ENCODE measurements at places on chromosomes 11 and 22.

DNA sequence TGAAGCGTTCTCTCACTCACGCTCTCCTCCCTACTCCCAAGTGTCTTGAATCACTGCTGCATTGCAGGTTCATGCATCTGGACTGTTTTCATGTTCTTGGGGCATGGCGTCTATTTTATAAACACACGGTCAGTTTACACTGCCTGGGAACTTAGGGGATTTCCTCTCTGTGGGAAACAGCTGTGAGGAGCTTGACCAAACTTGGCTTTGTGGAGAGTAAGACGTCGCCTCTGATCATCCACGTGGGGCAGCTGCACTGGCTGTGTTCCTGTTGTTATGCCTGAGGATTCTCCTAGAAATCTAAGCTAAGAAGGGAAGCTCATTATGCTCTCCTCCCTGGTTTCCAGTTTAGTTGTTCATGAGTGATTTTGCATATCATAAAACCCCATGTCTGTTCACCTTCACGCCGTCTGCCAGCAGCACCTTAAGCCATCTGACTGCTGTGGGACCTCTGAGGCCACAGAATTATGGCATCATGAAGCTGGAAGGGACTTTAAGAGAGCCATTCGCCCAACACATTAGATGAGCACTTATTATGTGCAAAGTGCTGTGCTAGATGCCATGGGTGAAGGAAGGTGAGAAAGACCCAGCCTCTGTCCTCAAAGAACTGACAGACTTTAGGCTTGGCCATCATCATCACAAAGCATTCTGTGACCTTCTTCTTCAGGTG is 38.8 kb upstream of the POU2AF1 start:
- DNase-seq = no peak

- no peak for DNase-seq
These were observed 839 bp downstream of the CBY1 start for GRCh38 chr22:38657045-38657909.

- DNase-seq = no peak
These were observed 33.7 kb downstream of the RNF121 start for GRCh38 chr11:71962428-71963038.

GRCh38 chr11:66388780-66389386 is 17.3 kb upstream of the SLC29A2 start:
- no peak for DNase-seq

GRCh38 chr22:42967005-42967404 is 47.9 kb downstream of the PACSIN2 start:
- DNase-seq = no peak

DNA sequence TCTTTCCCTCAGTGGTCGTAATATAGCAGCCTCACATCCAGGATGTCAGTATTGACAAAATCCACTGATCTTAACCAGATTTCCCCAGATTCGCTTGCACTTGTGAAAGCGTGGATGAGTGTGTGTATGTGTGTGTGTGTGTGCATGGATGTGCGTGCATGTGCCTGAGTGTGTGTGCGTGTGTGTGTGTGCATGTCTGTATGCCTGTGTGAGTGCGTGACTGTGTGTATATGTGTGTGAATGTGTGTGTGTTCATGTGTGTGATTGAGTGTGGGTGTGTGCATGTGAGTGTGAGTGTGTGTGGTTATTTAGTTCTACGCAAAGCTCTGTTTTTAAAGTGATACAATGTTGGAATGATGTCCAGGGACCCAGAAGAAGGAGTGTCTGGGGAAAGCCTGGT is 723.2 kb downstream of the BRD1 start:
- no peak for DNase-seq

GRCh38 chr11:109644152-109644551 is 222.2 kb downstream of the C11orf87 start:
- DNase-seq = no peak

- no peak for DNase-seq
These were observed 681 bp upstream of the ARHGEF12 start for GRCh38 chr11:120335556-120335907.

GRCh38 chr11:133842730-133843129 is 2.6 kb downstream of the SPATA19 start:
- DNase-seq = no peak

- no peak for DNase-seq
These were observed 17.9 kb upstream of the RRAS2 start for GRCh38 chr11:14376920-14377319.

GRCh38 chr11:44008698-44009097 is 39.1 kb upstream of the ACCSL start:
- no peak for DNase-seq

DNA sequence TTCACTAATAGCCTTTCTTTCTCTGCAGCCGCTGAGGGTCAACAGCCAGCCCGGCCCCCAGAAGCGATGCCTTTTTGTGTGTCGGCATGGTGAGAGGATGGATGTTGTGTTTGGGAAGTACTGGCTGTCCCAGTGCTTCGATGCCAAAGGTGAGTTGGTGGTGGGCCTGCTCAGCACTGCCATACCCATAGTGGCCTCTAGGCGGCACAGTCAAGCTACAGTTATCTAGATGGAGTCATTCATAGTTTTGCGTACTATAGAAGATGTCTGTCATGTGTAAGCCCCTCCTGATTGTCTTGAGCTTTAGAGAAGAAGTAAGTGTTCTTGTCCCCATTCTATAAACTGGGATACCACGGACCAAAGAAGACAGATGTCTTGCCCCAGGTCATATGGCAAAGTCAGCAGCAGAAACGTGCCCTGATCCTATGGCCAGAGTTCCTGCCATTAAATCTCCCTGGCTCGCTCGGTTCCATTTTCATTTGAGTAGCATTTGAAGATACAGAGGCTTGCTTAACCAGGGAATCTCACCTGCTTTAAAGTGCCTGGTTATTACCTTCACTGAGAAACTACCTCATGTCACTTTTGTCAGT is 42.1 kb upstream of the CRTAM start:
- DNase-seq = no peak

- DNase-seq = no peak
These were observed 114.2 kb downstream of the CCDC34 start for GRCh38 chr11:27248576-27249509.

DNA sequence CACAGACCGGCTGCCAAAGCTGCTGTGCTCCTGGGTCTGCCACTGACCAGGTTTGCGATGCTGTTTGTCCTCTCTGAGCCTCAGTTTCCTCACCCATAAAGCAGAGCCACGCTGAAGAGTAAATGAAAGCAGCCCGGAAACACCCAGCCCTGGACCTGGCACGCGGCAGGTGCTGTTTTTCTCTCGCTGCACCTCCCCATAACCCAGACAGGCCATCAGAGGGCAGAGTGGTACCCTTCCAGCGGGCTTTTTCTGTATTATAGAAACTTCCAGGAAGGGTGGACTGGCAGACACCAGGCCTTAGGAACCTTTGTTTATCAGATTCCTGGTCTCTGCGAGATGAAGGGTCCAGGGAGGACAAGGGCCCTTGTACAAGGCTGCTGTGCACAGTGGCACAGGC is 17.9 kb upstream of the FGF19 start:
- no peak for DNase-seq

GRCh38 chr11:64686466-64687170 is 36.4 kb downstream of the NRXN2 start:
- no peak for DNase-seq

GRCh38 chr11:47328449-47329390 is 23.8 kb downstream of the MYBPC3 start:
- DNase-seq = no peak

GRCh38 chr22:44191036-44191454 is 10.3 kb downstream of the PARVG start:
- DNase-seq = no peak

DNA sequence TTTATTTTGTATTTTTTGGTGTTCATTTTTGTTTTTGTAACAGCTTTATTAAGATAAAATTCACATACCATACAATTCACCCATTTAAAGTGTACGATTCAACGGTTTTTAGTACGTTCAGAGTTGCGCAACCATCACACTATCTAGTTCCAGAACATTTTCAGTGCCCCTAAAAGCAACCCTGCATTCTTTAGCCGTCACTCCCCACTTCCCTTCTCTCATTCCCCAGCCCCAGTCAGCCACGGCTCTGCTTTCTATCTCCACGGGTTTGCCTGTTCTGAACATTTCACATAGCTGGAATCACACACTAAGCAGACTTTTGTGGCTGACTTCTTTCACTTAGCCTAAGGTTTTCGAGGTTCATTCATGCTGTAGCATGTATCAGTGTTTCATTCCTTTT is 9.6 kb upstream of the KCNQ1OT1 start:
- no peak for DNase-seq

GRCh38 chr11:2269601-2270321 is 627 bp downstream of the ASCL2 start:
- DNase-seq = peak; percentile 59

DNA sequence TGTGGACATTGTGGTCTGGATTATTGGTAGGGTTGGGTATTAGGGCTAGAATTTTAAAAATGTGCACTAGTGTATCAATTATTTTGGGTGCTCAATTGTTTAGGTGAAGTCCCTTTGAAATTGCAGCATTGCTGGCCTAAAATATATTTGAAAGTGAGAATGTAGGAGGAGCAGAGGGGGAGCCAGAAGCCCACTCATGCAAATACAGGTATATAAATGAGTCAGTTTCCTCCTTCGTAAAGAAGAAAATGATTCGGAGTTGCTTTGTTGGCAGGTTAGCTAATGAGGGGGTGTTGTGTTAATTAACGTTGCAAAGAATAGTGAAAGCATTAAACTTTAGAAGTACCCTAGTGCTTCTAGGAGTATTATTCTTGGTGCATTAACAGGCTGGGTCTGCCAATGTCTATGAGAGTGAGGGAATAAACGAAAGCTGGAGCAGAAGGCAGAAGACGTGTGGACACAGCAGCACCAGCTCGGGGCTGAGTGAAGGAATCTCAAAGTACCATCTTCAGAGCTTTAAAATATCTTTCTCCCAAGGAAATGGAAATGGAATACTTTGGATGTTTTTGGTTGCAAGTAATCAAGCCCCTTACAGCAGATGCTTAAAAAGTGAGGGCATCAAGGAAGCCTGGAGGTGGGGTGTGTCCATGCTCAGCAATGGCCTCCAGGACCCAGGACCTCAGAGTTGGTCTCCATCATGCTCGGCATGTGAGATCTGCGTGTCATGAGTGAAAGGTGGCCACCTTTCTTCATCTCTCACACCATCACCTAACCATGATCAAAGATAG is 522.9 kb downstream of the NTM start:
- DNase-seq = no peak

All from NCI-H2227 treated with DMSO at 0.1 percent for 48 hours (cell line).